ENCODE measurements at places on chromosomes 1 and 21.
A peak's percentile ranks its signal among the peaks of the same experiment; 100 is the strongest.

DNA sequence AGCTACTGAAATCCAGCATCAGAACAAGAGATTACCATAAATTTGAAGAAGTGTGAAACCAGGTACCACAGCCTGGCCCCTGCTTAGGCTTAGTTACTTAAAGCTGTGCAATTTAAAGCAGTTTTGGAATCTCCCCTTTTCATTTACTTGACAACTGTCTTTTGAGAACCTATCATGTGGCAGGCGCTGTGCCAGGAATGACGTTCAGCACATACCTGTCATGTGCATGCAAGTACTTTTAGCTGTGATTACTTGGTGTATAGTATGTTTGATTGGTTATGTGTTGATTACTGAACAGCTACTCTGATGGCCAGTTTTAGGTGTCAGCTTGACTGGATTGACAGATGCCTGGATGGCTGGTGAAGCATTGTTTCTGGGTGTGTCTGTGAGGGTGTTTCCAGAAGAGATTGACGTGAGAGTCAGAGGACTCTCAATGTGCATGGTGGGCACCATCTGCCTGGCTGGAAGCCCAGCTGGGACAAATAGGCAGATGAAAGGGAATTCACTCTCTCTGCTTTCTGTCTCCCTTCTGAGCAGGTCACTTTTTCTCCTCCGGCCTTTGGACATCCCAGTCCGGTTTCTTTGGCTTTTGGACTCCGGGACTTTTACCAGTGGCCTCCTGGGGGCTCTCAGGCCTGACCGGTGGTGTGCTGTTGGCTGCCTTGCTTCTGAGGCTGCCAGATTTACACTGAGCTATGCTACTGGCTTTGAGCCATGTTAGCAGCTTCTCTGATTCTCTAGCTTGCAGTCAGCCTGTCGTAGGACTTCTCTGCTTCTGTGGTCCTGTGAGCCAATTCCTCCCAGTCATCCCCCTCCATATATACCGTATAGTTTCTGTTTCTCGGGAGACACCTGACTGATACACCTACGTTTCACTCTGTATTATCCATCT is 178.0 kb downstream of the RYR2 start:
- no peak for DNase-seq

GRCh38 chr1:89525169-89525855 is 683 bp downstream of the LRRC8B start:
- DNase-seq = peak; percentile 66

- DNase-seq = no peak
Measured at GRCh38 chr1:157868654-157869053, 27.0 kb upstream of the CD5L start.

- no peak for DNase-seq
Measured at GRCh38 chr1:63946866-63947491, 173.2 kb downstream of the ROR1 start.

- no peak for DNase-seq
Measured at GRCh38 chr1:175566247-175566646, 177.1 kb downstream of the TNR start.

DNA sequence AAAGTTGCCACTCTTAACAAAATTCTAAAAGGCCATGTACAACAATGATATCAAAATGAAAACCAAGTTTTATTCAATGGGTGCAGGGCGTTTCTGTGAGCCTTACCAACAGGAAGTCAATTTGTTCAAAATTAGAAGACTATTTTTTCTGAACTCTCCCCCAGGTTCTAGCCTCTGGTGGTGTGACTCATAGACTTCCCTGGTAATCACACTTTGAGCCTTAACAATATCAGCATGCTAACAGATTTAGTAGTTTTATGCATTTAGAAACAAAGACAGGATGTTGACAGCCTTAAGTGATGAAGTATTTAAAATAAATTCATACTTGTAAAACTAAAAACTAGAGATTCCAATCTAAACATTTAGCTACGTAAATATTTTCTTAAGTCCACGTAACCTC is 88.4 kb downstream of the LRRC8C start:
- peak; percentile 22 for DNase-seq

GRCh38 chr1:147567594-147568381 is 26.5 kb downstream of the BCL9 start:
- DNase-seq = peak; percentile 37

DNA sequence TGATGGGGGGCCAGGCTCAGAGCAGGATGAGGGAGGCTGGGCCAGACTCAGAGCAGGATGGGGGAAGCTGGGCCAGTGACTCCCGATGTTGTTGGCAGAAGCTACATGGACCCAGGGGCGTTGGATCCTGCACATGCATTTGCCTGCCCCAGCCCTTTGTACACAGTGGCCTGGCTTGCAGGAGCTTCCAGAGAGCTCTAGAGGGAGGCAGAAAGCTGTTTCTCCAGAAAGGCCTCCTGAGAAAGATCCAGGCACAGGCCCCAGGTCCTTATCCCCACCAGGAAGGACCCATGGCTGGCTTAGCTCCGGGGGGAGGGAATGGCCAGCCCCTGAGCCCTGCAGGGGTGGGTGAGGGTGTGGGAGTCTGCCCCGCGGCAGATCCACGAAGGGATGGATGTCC is 106.6 kb upstream of the ACTRT2 start:
- DNase-seq = no peak

GRCh38 chr1:27915082-27915575 is 19.7 kb upstream of the SMPDL3B start:
- no peak for DNase-seq

DNA sequence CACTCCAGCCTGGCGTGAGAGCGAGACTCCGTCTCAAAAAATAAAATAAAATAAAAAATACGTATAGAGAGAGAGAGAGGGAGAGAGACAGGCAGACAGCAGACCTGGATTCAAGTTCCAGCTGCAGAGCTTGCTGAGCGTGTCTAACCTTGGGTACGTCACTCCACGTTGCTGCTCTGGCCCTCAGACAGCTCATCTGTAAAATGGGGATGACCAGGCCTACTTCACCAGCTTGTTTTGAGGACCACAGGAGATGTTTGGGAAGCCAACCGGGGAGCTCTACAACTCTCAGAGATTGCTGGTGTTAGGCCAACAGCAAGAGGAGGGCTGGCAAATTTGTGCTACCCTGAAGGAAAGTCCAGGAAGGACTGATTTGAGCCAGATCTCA is 499 bp upstream of the TRAF5 start:
- no peak for DNase-seq

- no peak for DNase-seq
Measured at GRCh38 chr1:98276514-98276913, 355.7 kb upstream of the DPYD start.

GRCh38 chr1:71461416-71461815 is 380.6 kb upstream of the ZRANB2 start:
- DNase-seq = no peak

GRCh38 chr1:210764536-210764935 is 369.4 kb downstream of the KCNH1 start:
- no peak for DNase-seq

DNA sequence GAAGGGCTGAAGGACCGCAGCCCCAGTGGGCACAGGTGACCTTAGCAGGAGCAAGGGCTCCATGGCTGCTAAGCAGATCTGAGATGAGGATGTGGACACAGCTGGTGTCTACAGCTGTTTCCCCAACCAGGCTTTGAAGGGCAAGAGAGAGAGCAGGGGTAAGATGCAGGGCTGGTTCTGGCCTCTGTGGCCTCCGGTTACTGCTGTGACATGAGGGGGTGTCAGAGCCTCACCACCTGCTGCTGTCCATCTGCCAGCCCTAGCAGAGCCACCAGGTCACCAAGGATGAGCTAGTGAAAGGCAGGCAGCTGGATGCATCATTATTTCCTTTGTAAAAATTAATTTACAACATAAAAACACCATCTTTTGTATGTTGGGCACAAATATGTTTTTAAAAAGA is 33.4 kb downstream of the OBSCN start:
- no peak for DNase-seq

DNA sequence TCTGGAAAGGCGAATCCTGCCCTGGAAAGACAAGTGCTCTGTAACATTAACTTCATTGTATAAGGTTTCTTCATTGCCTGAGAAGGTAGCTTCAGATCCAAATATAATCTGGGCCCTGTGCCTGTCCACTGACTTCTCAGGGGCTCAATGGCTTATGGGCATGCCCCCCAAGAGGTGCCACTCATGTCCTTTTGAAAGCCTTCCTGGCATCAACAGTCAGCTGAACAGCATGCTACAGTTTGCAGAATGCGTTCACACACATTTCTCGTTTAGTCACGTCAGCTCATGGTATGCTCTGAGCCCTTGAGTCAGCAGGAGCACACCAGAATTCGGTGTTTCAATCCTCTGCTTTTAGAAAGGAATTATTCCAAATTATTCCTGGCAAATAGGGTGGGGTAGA is 23.8 kb downstream of the TMCC2 start:
- no peak for DNase-seq

GRCh38 chr1:226781937-226782609 is 43.0 kb upstream of the ITPKB start:
- no peak for DNase-seq

GRCh38 chr1:151773702-151774101 is 10.4 kb upstream of the MRPL9 start:
- no peak for DNase-seq

- no peak for DNase-seq
Measured at GRCh38 chr1:207969528-207969927, 58.6 kb upstream of the CD34 start.

- DNase-seq = no peak
Measured at GRCh38 chr1:20811916-20812315, 24.8 kb upstream of the HP1BP3 start.

- DNase-seq = peak; percentile 27
Measured at GRCh38 chr1:115112496-115113375, 23.4 kb upstream of the TSPAN2 start.

GRCh38 chr1:167328306-167328815 is 107.7 kb downstream of the POU2F1 start:
- DNase-seq = no peak

DNA sequence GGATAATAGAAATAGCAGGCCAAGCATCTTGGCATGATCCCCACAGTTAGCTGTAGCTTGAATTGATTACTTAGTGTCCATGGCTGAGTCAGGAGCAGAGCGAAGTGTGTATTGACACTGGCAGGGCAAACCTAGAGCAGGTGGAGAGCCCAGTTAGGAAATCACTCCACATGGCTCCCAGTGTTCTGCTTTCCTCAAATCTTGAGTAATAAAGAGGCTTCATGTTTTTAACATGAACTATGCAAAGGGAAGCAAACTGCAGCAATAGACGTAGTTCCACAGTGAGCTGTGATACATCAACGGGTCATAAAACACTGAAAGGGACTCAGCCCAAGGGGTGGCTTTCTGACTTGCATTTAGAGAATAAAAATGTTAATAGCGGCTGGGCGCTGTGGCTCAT is 28.9 kb downstream of the RHEX start:
- DNase-seq = no peak

- no peak for DNase-seq
Measured at GRCh38 chr1:16986113-16986512, 5.7 kb upstream of the MFAP2 start.

GRCh38 chr1:178528953-178529335 is 16.0 kb downstream of the TEX35 start:
- no peak for DNase-seq

GRCh38 chr1:52306227-52307006 is 59.6 kb downstream of the CC2D1B start:
- peak; percentile 3 for DNase-seq

- peak; percentile 64 for DNase-seq
Measured at GRCh38 chr1:55428944-55429931, 214.1 kb upstream of the USP24 start.

DNA sequence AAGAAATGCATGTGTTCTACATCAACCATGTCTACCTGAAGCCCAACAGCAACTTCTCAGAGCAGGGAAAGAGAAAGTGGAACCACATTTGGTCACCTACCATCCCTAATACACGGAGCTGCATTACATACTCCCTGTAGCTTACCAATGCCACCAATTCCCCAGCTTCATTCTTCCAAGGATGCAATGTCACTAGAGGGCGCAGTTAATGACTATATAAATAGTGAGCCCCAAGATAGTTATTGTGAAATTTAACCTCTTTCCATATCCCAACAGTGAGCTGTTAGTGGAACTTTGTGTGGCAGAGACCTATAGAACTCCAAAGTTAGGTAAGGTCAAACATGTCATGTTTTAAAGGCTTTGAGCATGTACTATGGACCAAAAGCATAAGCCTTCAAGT is 618.3 kb downstream of the SMYD3 start:
- DNase-seq = peak; percentile 46

DNA sequence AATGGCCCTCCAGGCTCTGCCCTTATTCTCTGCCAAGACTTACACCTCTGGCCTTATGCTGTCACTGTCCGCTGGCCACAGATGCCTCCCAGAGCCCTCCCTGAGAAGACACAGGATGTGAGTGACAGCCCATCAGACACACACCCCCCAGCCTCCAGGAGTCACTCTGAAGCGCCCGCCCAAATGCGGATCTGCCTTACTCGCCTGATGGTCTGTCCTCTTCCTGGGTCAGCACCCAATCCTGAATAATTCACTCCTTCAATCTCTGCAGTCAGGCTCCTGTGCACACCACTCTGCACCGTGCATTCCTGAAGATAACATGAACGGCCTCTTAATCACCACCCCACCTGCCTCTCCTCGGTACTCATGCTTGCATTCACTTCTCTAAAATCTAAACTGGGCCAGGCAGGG is 14.7 kb downstream of the CLSTN1 start:
- DNase-seq = no peak

All from small intestine (tissue), 16 donors.